ENCODE measurements at places on chromosomes 12 and 14. TPM values are rescaled to one million over a fixed set of nuclear protein-coding genes. Genes with fewer than 3 reads are reported as not detected.

DNA sequence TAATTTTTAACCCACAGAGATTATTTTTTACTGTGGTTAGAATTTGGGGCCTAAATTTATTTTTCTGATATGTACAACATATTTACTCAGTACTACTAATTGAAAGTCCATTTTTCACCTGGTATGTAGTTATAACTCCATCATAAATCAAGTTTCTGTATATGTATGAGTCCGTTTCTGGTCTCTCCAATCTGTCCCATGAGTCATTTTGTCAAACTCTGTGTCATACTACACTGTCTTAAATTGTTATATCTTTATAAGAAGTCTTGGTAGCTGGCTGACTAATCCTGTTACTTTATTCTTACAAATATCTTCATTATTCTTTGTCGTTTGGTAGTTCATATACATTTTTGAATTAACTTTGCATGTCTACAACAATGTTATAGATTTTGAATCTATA is 344.0 kb downstream of the PDZRN4 start:
- DNase-seq: peak; percentile 37

GRCh38 chr12:123401753-123402683 is 18.1 kb downstream of the KMT5A start:
- DNase-seq: no peak

GRCh38 chr14:64825509-64825908 is 54.2 kb downstream of the SPTB start:
- DNase-seq: no peak

DNA sequence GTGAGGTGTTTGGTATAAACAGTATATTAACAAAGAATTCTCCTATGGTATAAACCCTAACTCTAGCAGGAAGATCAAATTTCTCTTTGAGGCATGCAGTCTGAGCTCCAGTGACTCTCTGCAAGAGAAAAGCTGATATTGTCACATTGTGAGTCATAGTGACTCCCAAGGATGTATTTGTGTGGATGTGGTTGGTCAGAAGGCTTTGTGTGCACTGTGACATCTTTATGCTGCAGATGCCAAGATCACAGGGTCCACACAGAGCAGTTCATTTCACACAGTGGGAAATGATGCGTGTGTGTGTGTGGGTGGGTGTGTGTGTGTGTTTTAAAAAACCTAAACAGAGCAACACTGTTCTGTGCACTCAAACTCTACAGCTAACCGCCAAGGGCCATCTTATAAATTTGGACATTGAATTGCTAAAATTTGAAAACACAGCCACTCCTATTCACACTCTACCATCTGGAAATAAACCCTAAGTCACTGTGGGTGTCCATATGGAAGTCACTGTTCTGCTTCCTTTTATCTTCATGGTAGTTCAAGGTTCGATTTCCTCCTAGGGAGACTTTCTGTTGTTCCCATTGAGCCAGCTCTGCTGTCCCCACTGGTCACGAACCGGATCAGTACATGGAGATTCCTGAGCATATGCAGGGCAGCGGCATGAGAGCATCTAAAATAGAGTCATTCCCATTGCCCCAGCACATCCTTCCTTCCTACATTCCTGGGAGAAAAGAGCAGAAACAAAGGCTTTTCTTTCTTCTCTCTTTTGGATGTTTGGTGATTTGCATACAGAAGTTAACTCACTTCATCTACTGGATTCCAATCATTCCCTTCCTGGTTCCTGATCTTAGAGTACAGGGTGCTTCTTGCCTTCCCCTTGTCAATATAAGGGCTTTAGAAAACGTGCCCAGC is 727.6 kb downstream of the DIO2 start:
- DNase-seq: peak; percentile 85

- DNase-seq: peak; percentile 22
These were observed 14.4 kb upstream of the SDR39U1 start for GRCh38 chr14:24456980-24457379.

GRCh38 chr12:11437966-11438365 is 42.6 kb upstream of the PRB2 start:
- no peak for DNase-seq

GRCh38 chr12:4701395-4702190 is 18.6 kb upstream of the GALNT8 start:
- no peak for DNase-seq

GRCh38 chr14:104872469-104873341 is 7.6 kb downstream of the CEP170B start:
- DNase-seq: no peak

DNA sequence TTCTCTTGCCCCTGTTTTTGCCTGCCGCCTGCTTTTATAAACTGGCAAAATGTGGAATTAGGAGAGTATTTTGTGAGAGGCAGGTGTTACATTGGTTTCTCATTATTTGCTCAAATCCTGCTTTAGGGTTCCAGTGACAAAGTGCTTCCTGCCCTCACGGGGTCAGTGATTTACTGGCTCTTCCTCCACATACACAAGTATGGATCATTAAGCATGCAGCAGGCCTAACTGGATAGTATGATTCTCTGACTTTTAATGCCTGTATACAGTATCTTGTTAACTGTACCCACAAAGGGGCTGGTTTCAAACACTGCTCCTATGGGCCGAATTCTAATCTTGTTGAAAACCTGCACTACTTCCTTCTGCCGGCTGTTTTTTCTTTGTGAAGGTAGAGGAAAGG is 63.2 kb downstream of the PTCSC3 start:
- no peak for DNase-seq

GRCh38 chr12:75975702-75976101 is 55.9 kb downstream of the PHLDA1 start:
- no peak for DNase-seq

- no peak for DNase-seq
These were observed 5.7 kb upstream of the CCND2 start for GRCh38 chr12:4267704-4268328.

DNA sequence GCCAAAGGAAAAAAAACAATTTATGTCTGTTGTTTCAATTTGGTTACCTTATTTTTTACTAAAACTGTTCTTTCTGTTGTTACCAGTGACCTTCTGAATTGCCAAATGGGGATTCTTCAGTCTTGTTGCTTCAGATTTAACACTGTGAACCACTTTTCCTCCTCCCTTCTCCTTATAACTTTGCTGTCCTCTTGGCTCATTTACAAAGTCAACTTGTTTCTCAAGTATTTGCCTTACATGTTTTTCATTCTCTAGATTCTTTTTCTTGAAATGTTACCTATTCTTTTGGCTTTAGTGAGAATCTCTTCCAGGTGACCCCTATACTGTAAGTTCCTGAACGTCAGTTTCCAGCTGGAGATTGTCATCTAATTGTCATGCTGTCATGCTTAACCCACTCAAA is 19.4 kb downstream of the FUT8 start:
- no peak for DNase-seq

GRCh38 chr14:64983439-64984310 is 3.0 kb upstream of the FNTB start:
- DNase-seq: peak; percentile 73

GRCh38 chr14:96385385-96385784 is 6.5 kb upstream of the AK7 start:
- DNase-seq: no peak

GRCh38 chr14:52263190-52263589 is 4.3 kb upstream of the PTGDR start:
- no peak for DNase-seq

DNA sequence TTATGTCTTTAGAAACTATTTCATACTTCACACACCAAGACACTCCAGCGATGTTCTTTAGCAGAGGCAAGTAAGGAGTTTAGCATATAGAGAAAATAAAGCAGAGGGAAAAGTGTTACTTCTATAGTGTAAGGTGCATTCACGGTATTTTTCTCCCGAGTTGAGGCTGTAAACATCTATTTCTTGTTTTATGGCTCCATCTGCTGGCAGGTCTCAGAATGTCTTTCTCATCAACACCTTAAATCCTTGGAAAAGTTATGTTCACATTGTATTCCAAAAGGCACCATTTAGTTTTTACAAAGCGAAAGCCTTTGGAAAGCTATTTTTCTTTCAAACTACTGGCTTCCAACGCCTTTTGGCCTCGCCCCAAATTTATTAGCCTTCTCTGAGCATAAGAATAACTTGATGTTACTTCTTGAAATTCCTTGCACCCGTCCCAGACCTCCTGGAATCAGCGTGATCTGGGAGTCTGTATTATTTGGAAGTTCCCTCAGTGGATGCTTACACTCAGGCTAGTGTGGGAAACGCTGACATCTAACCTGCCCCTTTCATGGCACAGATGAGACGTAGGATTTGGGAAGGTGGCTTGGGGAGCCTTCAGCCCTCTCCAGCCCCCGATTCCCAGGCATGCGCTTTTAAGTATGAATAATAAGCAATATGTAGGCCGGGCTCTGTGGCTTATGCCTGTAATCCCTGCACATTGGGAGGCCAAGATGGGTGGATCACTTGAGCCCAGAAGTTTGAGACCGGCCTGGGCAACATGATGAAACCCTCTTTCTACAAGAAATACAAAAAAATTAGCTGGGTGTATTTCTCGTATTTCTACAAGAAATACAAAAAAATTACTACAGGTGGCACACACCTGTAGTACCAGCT is 1.9 kb upstream of the PIWIL1 start:
- DNase-seq: peak; percentile 48

GRCh38 chr14:76727384-76727783 is 33.9 kb upstream of the VASH1 start:
- no peak for DNase-seq

GRCh38 chr12:72261885-72262284 is 10.3 kb upstream of the TRHDE start:
- no peak for DNase-seq

The PLEKHD1 gene
- 0.15 TPM for total RNA-seq

The MEG3 gene
- total RNA-seq: not detected

The CAPS2 gene
- 8.4 TPM for total RNA-seq

The TAS2R8 gene
- total RNA-seq: not detected

The EMP1 gene
- total RNA-seq: 158 TPM

The TBPL2 gene
- not detected for total RNA-seq

The LMNTD1 gene
- not detected for total RNA-seq

The SLC5A8 gene
- not detected for total RNA-seq

The CLEC4C gene
- not detected for total RNA-seq

The TAS2R30 gene
- total RNA-seq: 0.66 TPM

Data from PC-3 (cell line).